Fibroblast of the conjunctiva (primary cell): ENCODE measurements at places on chromosomes 1 and 21.

DNA sequence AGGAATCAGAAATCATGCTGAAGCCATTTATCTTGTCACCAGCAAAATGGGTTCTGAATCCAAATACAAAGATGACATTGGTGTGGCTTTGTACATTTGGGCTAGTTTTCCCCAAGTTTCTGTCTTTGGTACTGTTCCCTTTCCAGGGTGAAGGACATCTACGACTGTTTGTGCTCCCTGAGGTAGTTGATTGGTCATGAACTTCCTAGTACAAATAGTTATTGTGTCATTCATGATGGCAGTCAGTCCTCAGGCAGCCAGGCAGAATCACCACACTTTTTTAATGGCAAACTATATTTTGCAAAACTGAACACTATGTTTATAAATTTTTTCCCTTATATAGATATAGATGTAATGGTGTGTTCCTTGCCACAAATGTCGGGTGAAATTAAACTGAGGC is 46.0 kb downstream of the CEP350 start:
- DNase-seq: no peak

DNA sequence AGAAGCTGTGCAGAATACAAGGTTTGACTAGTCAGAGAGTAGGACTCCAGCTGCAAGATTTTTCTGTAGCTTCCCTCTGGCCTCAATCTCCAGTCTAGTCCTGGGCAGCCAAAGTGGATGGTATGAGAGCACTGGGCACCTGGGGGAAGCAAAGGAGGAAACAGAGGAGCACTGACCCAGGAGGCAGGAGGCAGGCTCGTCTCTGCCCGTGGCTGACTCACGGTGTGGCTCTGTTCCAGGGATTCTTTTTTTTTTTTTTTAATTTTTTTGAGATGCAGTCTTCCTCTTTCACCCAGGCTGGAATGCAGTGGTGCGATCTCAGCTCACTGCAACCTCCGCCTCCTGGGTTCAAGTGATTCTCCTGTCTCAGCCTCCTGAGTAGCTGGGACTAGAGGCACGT is 4.1 kb upstream of the NPPB start:
- DNase-seq: no peak

GRCh38 chr1:178846306-178846705 is 24.6 kb downstream of the ANGPTL1 start:
- no peak for DNase-seq

GRCh38 chr1:57204942-57205787 is 218.7 kb downstream of the DAB1 start:
- DNase-seq: no peak

GRCh38 chr1:103958699-103959098 is 209.0 kb downstream of the AMY1C start:
- no peak for DNase-seq

DNA sequence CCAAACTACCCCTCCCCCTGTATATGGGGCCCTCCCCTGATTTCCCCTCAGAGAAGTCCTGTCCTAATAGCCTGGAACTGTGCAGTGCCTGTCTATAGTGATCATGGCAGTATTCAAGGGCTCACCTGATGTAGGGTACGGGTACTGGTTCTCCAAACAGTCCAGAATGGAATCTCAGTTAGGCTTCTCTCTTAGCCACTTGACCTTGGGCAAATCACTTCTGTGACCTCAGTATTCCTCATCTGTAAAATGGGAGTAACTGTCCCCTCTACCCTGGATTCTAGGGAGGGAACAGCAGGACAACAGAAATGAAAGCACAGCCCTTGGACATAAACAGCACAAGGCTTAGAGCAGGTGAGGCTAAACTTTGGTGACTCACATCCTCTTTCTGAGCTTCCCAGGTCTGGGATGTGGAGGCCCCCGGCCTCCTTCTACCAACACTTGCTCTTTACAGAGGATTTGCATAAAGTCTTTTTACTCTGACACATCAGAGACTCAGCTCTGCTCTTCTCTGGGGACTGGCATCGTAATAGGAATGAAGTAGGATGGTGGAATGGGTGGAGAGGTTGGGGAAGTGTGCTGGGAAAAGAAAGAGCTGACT is 20.0 kb upstream of the PDZK1IP1 start:
- DNase-seq: no peak

DNA sequence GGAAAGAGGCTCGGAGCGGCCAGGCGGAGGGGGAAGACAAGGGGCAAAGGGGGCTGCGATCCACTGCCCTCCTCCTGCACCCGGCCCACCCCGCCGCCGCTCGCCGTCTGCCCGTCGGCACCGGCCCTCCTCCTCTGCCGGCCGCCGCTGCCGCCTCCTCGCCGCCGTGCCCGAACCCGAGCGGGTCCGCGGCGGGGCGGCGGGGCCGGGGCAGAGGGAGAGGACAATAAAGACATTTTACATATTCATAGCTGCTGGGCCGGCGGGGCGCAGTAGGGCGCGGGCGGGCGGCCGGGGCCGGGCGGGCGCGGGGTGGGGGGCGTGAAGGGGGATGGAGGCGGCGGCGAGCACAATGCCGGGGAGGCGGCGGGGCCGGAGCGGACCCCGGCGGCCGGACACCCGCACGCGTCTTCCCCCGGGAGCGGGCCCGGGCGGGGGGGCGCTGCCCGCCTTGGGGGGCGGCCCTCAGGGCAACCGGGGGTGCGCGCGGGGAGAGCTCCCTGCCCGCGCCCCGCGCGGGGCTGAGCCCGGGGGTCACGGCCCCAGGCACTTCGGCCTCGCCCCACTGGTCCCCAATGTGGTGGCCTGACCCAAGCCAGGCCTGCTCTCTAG is 546 bp downstream of the POU2F1 start:
- DNase-seq: no peak

DNA sequence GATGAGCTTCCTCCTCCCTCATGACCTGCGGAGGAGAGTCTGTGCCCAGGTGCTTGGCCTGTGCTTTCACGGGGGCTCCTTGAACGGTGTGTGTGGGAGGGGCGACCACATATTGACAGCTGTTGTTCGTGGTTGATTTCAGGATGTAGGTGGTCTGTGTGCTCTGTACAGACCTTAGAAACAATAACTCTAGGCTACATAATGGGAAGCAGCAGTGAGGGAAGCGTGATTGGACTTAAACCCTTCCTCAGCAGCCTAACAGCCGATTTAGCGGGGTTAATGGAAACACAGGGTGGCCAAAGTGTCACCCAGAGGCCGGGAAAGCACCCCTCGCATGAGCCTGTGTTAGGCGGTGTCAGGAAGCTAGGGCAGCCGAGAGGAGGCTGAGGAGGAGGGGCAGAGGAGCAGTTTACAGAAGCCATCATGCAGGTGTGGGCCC is 56.0 kb downstream of the TBCE start:
- no peak for DNase-seq

DNA sequence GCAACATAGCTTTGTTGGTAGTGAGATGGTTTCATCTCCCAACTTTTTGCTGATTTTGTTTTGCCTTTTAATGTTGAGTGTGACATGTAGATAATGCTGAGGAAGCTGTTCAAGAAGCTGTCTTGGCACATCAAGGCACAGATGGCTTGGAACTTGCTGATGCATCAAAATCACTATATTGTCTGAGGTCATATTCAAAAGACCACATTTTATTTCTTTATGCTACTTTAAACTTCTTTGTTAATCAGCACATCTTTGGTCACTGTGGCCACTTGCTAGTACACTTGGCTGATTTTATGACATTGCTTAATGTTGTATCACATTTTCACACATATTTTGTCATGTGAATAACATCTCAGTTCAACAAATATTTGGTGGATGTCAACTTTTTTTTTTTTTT is 87.1 kb upstream of the BCL10 start:
- no peak for DNase-seq

- no peak for DNase-seq
These were observed 68.7 kb downstream of the CASZ1 start for GRCh38 chr1:10727751-10728232.

DNA sequence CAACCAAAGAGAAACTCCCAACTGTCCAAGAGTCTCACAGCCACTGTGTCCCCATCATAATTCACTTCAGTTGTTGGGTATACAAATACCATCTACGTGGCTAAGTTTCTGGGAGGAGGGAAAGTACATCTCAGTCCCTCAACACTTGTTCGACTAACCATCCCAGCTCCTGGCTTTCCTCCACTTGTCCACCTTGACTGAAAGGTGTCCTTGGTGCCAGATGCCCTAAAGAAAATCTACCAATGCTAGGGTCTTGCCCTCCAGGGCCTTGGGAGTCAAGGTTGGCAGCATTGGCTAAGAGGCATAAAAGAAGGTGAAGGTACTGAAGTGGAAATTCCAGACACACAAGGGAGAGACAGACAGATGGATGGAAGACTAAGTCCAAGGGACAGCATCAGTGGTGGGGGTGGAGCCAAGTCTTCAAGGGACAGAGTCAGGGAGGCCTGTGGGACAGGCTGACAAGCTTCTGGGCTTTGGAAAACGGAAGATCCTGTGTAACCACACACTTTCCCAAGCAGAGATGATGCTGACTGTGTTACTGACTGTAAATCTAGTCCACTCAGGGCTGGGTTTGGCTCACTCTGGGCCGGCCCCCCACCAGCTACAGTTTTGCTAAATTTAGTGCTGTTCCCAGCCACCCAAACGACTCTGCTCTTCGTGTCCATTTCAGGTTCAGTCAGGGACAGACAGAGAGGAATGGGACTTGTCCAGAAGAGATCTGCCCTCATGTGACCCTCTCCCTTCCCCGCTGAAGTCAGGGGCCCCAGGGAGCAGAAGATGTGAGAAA is 60.1 kb downstream of the CD34 start:
- DNase-seq: no peak

GRCh38 chr21:43624339-43624738 is 34.9 kb downstream of the HSF2BP start:
- no peak for DNase-seq

DNA sequence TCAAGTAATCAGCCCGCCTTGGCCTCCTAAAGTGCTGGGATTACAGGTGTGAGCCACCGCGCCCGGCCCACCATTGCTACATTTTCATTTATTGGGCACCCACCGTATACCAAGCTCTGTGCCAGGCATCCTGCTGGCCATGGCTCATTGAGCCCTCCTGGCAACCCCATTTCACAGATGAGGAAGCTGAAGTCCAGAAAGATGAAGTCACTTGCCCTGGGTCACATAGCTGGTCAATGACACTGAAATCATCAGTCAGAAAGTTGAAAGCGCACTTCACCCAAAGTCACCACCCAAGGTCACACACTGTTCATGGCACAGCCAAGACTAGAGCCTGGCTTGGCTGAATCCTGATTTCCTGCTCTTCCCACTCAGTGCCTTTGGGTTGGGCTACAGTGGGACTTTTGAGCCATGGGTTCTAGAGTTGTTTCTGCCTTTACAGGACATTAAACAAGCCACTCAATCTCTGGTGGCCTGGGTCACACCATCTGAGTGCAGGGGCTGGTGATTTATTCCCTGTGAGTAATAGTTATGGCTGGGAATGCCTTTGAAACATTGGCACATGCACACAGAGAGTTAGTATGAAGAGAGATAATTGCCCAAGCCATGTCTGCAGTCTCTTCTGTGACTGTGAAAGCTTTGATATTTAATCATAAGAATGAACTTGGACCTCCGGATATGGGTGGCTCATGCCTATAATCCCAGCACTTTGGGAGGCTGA is 16.0 kb upstream of the ARHGEF10L start:
- no peak for DNase-seq

DNA sequence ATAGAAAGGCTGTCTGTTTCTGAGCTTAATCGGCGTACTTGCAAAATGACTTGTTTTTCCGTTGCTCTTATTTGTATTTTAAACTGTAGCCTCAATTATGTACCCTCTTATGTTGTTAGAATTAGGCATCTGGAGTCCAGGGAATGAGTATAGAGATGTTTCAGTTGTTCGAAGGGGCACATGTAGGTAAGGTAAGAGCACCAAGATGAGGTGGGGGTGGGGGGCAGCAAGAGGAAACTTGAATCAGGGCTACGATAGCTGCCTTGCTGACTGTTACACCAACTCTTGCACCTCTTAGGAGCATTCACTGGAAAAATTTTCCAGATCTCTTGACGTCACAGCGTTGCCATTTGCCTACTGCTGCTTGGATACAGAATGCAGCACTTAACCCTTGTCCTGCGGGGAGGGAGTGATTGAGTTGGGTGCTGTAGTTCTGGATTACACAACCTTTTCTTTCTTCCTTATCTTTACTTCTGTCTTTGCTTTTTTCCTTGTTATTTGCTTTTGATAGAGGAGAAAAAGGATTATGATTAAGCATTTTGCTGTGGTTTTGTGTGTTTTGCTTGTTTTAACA is 3.2 kb downstream of the ATP1B1 start:
- DNase-seq: peak; percentile 64

DNA sequence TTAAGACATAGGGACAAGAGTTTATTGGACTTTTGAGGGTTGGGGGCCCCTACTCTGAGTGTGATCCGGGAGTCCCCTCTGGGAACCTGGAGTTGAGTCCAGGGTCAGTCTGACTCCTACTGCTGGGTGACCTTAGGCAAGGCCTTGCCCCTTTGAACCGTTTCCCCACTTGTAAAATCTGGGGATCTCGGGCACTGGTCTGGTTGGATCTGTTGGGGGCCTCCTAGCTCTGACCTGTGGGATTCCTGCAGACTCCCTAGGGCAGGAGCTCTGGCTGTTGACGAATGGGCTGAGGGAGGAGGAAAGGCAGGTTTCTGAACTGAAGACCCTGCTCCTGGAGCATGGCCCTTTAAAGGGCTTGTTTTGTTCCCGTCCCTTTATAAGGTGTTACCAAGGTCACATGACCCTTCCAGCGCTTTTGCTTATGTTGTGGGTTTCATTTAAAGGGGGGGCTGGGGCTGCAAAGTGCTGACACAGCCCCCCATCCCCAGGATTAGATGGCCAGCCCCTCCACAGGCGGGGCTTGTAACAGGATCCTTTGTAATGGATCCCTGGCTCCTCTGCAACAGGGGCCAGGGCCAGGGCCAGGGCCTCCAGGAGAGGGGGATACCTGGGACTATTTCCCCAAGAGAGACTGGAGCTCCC is 50.7 kb downstream of the YARS1 start:
- no peak for DNase-seq

- no peak for DNase-seq
These were observed 126.4 kb downstream of the ZZZ3 start for GRCh38 chr1:77556045-77556444.

DNA sequence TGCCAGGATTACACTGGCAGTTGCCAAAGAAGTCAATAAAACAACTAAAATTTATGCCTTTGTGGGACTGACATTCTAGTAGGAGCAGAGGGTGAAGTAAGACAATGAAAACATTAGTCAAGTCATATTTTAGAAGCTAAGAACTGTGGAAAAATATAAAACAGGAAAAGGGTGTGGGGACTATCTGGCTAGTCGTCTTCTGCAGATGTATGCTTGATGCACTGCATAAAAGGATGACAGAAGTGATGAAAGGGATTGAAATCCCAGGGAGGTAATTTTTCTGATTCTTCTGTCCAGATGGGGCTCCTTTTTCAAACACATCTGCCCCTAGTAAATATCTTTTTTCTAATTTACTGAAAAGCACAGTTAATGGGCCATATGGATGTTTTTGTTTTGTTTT is 706.3 kb downstream of the ADGRL2 start:
- no peak for DNase-seq

DNA sequence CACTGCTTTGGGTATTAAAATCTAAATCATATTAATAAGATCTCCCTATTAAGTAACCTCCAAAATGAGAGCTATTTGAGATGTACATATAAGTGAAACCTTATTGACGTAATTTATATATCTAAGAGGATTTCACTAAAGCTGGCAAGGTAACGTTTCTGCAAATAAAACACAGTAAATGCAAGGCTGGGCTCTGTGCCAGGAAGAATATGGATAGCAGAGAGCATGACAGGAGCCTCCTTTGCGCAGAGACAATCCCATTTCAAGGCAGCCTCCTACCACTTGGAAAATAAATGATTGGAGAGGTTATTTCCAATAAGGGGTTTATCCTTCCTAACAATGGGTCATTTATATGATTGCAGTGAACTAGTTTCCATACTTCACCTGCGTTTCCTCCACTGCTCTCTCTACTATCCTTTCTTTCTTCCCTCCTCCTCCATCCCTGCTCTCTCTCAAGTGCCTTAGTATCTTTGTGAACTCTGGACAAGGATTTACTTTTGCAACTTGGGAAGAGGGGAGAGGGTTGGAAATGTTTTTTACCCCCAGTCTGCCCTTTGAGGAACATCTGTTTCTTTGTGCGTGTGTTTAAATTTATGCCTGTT is 3.0 kb upstream of the NFIA start:
- DNase-seq: no peak
